ENCODE measurements at places on chromosomes 1 and 21.

DNA sequence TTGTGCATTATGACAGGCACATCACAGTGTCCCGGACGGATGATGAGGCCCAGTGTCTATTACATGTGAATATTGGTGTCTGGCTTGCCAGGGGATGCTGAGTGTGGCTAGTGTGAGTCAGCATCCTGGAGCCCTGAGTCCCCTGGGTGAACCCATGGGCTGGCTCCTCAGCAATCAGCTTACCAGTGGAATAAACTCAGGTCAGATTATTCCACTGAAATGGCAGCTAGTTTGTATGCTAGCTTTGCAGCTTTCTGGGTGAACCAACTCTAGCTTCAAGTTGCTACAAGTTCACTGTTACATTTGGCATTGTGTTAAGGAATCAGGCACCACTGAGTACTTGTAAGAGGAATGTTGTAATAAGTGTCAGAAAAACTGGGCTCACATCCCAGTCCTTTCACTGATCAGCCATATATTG, 23.9 kb upstream of the RPTN start:
- DNase-seq = no peak

GRCh38 chr1:117271959-117272358, 61.2 kb upstream of the VTCN1 start:
- no peak for DNase-seq

DNA sequence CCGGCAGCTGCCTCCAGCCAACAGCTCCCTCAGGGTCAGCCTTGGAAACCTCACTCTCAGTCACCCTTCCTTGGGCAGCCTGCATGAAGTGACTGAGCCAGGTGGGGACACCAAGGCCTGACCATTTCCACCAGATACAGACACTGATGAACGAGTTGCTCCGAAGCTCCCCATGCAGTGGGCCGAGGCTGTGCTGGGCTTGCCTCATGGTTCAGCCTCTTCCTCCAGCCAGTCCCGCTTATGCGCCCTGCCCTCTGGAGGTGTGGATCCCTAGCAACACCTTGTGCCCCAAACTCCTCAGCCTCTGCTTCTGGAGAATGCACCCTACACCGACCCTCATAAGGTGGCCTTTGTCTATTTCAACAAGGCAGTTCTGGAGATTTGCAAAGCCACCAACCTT, 236.0 kb downstream of the RRAGC start:
- DNase-seq = no peak

GRCh38 chr1:173570370-173571007, 32.4 kb downstream of the SLC9C2 start:
- DNase-seq = no peak

- no peak for DNase-seq
These were observed 4.6 kb downstream of the TNFRSF1B start for GRCh38 chr1:12171206-12172041.

DNA sequence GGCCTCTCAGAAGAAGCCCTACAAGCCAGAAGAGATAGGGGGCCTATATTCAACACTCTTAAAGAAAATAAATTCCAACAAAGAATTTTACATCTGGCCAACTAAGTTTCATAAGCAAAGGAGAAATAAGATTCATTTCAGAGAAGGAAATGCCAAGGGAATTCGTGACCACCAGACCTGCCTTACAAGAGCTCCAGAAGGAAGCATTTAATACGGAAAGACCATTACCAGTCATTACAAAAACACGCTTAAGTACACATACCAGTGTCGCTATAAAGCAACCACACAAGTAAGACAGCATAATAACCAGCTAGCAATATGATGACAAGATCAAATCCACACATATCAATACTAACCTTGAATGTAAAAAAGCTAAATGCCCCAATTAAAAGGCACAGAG, 704.9 kb upstream of the CHRM3 start:
- DNase-seq = no peak

DNA sequence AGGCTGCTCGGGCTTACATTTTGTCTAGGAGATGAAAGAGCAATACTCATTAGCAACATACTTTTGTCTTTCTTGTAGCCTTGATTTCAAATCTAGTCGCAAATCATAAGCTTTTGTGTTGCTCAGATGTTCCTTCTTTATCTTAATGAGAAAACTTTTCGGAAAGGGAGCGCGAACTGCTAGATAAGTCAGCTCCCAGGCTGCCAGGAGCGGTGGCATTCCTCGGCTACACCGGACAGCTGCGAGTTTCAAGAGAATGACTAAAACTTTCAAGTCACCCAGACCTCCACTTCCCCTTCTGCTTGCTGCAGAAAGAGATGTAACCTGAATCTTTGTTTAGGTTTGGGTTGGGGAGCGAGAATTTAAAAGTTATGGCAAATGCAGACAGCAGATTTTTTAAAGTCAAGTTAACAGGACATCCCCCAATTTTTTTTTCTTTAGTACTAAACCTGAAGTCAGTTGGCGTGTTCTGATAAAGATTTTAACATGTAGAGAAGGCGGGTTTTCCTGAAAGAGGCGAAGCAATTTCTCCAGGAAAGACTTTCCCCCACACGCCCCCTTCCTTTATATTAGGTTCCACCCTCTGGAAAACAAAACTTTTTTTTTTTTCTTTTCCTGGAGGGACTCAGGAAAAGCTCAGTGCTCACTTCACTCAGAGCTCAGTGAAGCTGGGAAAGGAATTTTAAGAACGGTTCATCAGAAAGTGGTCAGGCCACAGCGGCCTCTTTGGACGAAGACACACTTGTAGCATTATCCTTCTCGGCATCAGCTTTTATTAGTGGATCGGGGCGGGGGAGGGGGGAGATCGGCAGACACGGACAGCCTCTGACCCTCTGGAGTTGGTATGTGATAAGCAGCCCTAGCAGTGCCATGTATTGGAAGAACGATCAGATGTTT, at the start of gene LHX8:
Gene LHX8, plus strand, starts transcription at position 639 of the 897 bp plus-strand sequence. CDS start 2,227 bp downstream, outside the sequence.
- no peak for DNase-seq

GRCh38 chr1:43832998-43833397, 100.6 kb upstream of the ARTN start:
- DNase-seq = no peak

DNA sequence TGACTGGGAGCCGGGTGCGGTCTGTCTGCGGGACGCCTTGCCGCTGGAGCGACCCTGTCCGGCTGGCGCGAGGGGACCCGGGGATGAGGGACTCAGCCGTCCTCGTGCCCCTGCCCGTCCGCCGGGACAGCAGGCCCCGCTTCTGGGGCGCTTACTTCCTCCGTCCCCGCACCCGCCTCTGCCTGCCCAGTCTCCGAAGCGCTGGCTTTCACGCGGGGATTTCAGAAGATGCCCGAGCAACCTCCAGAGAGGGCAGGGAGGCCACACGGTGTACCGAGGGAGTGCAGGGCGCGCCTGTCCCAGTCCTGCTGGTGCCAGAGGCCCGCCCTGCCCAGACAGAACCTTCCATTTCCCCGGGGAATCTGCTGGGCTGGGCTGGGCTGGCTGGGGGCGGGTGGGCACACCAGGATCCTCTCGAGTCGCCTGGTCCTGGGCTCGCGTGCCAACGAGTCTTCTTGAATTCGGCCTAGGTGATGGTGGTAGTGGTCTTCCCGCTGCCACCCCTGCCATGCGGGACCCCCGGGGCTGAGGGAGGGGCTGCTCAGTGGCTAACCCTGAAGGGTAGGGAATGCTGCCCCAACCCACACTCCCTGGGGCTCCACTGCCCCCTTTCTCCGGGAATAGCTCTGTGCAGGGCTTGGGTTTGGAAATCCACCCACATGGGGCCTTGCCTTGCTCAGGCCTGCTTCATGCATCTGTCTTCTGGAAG, 2.5 kb upstream of the TRPM2 start:
- DNase-seq = no peak

All from activated T-cell treated with anti-CD3 and anti-CD28 coated beads, Interleukin-2, amount 50 U/mL, for 48 hours (primary cell).